Cardiac muscle cell (in vitro differentiated cells and primary cell): ENCODE measurements at places on chromosomes 11 and 22.
A peak's percentile ranks its signal among the peaks of the same experiment; 100 is the strongest.

DNA sequence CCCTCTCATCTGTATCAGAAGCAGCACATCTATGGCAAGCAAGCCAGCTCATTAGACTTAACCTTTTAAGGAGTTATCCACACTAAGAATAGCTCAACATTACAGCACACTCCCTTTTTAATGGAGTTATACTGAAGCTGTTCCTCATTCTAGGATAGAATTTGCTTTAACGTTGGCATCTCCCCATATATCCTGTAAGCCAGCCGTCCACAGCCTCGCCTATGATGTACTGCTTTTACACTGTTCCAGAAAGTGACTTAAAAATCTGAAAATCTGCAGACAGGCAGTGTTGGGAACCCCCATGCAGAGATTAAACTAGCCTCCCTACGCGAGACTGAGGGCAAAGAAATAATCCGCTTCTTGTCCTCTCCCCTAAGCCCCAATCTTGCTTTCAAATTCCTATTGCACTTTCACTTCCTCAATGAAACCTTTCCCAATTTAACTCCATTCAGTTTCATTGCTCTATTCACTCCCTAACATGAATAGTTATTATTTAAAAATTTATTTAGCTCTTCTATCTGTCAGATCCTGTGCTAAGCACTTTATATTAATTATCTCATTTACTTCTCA, 225.0 kb downstream of the BLID start:
- DNase-seq = no peak

GRCh38 chr11:75637998-75638397, 30.8 kb downstream of the MAP6 start:
- no peak for DNase-seq

DNA sequence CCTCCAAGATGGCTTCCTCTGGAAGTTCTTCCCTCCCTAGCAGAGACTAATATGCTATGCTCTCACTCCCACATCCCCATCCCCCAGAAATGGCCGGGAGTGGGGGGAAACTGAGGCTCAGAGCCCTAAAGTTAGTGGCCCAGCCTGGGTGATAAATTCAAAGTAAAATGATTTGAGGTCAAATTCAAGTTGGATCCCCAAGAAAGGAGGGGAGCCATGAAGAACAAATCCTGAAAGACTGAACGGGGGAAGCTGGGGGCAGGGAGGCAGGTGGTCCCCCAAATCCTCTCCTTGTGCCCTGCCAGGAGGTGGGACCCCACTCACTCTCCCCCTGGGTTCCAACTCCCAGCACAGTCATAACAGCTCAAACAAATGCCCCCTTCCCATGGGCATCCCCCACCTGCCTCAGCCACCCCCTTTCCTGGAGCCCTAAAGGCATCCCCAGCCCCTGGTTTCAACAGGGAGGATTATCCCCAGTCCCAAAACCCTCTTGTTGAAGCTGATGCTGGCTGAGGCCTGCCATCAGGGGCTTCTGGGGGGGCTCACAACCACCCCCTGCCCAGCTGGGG, 1.1 kb downstream of the CBX6 start:
- DNase-seq = no peak

- peak; percentile 90 for DNase-seq
Measured at GRCh38 chr11:116379185-116379828, 393.5 kb downstream of the BUD13 start.

GRCh38 chr11:116602637-116602942, 170.2 kb downstream of the BUD13 start:
- peak; percentile 13 for DNase-seq

DNA sequence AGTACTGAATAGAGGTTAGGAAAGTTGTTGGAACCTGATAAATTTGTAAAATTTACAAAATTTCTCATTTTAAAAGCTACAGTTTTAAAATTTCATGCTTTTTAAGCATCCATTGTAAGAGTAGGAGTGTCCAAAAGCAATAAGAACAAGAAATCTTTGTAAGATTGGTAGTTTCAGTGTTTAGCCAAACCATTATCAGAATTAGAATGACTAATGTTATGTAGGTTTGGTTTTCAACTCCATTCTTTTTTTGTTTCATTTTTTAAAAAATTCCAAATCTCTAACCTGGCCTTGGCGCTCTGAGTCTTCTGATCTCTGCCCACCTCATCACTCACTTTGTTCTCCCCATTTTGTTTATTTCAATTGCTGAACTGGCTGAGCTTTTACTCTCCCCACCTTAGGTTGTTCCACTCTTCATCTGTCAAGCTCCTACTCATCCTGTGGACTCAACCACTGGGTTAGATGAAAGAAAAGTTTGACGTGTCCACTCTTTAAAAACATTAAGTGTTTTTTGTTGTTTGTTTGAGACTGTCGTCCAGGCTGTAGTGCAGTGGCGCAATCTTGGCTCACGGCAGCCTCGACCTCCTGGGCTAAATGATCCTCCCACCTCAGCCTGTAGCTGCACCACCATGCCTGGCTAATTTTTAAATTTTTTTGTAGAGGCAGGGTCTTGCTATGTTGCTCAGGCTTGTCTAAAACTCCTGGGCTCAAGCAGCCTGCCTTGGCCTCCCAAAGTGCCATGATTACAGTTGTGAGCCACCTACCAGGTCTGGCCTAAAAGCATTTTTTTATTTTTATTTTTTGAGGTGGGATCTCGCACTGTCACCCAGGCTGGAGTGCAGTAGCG, 14.0 kb downstream of the EP300 start:
- peak; percentile 69 for DNase-seq

DNA sequence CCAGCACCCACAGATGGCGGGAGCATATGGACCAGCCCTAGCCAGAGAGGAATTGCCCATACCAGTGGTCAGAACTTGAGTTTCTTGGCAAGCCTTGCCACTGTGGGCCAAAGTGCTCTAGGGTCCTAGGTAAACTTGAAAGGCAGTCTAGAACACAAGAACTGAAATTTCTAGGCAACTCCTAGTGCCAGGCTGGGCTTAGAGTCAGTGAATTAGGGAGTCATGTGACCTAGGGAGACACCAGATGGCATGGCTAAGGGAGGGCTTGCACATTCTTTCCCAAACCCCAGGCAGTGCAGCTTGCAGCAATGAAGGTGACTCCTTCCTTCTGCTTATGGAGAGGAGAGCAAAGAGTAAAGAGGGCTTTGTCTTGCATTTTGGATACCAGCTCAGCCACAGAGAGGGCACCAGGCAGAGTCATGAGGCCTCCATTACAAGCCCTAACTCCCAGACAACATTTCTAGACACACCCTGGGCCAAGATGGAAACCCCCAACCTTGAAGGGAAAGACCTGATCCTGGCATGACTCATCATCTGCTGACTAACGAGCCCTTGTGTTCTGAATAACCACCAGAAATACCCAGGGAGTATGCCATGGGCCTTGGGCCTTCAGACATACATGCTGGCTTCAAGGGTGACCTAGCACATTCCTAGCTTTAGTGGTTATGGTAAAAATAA, 19.2 kb upstream of the OR56A3 start:
- no peak for DNase-seq

- DNase-seq = peak; percentile 70
Measured at GRCh38 chr11:976431-977160, 50.9 kb downstream of the AP2A2 start.

- no peak for DNase-seq
Measured at GRCh38 chr11:113675003-113675561, 31.0 kb downstream of the TMPRSS5 start.
